ENCODE measurements at places on chromosomes 16 and 17. TPM values are rescaled to one million over a fixed set of nuclear protein-coding genes. Genes with fewer than 3 reads are reported as not detected.

The UTS2R gene
- 0.81 TPM for total RNA-seq

The CD300E gene
- 0.38 TPM for total RNA-seq

The SRRM2 gene
- total RNA-seq: 243 TPM

The NPTX1 gene
- total RNA-seq: not detected

The LITAFD gene
- not detected for total RNA-seq

The CFAP119 gene
- total RNA-seq: 0.46 TPM

The ATP2C2 gene
- total RNA-seq: not detected

The KRTAP2-2 gene
- total RNA-seq: not detected

The KRT23 gene
- total RNA-seq: not detected

The CORO1A gene
- total RNA-seq: 8.4 TPM

The TBC1D3I gene
- total RNA-seq: 0.30 TPM

The PPP1R27 gene
- total RNA-seq: not detected

Measured in Right ventricle myocardium superior (tissue), 1 donor.